ENCODE measurements at places on chromosomes 3 and 15. TPM values are rescaled to one million over a fixed set of nuclear protein-coding genes. Genes with fewer than 3 reads are reported as not detected.

Gene TERC
- total RNA-seq: 48.5 TPM

DNA sequence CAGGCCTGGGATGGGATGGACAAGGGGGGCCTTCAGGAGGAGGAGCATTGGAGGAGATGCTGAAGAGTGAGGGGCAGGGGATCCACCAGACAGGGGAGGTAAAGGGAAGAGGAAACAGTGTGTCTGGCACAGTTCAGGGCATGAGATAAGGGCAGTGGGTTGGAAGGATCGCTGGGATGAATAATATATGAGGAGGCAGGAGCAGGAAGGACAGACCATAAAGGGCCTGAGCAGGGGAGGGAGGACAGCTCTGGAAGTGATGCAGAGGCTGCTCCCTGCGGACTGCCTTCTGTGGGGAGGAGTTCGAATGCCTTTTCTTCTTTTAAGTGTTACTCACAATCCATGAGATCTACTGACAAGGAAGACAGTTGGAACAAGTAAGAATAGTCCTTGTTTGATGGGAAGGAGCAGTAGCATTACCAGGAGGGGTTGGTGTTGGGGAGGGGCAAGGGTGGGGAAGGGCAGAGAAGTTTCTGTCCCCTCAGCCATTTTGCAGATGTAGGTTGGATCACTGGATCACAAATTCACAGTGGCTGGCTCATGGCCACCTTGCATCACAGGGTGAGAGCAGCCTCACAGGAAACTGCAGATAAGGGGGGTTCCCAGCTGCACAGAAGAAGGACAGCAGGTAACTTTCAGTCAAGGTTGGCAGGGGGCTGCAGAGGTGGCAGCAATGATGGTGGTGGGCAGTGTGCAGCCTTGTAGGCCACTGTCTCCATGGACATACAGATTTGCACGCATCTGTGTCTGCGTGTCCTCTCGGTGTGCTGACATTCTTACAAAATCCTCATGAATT is 91.9 kb upstream of the SNRPN start:
- no peak for DNase-seq

Gene JAGN1
- 25.6 TPM for total RNA-seq

Gene SOX14
- 0.70 TPM for total RNA-seq

DNA sequence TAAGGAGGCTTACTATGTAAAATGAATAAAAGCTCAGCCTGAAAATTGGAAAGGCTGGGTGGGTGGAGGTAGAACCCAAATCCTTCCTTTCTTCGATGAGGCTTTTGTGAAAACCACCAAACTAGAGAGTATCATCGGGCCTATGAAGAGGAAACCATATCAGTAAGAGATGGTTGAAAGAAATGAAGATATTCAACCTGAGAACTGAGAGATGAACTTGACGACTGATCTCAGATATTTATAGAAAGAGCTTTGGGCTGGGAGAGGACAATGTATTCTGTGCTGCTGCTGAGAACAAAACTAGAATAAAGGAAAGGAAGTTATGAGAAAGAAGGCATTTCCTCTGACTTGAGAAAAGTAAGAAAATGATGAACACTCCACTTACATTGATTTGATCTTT is 236.6 kb downstream of the KCNH8 start:
- DNase-seq: no peak

GRCh38 chr3:150256318-150256717 is 151.8 kb upstream of the TSC22D2 start:
- no peak for DNase-seq

DNA sequence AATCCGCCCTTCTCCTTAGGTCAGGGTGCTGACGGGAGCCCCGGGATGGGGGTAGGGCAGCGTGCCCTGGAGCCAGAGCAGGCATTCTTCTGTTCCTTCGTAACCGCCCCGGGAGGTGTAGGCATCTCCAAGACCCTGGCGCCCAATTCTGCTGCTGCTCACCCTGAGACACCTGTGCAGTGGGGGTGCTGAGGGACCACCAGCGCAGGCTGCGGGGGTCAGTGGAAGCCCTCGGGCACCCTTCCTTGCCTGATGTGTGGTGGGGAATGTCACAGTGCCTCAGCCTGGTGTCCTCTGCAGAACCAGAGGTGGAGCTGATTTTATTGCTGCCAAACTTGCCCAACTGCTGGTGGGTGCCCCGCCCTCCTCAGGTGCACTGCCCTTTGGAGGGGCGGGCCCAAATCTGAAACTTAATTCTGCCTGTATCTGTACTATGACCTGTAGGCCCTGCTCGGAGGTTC is 7.3 kb downstream of the CSK start:
- no peak for DNase-seq

Gene MKRN3
- total RNA-seq: not detected

DNA sequence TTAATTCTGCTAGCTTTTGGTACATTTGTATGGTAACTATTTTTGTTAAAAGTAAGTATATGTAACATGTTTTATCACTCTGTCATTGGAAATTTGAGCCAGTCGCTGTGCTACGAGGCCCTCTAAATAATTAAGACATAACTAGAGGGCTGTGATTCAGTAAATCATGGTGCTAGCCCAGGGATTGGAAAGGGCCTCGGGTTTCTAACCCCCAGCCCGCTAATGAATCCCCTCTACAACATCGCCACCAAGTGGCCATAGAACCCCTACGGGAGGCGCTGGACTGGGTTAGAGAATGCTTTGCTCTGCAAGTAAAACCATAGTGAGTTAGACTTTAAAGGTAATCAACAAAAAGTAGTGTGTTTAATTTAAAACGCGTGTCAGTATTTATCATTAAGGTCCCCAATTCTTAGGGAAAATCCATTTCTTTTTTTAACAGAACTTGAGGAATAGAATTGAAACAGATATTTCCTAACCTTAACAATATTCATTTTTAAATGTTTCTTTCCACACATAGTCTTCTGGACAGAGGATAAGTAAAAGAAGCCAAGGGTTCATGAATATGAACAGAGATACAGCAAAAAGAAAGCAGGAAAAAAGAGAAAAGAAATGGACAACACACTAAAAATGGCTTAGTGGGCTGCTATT is 744.7 kb downstream of the EPHA3 start:
- peak; percentile 86 for DNase-seq

DNA sequence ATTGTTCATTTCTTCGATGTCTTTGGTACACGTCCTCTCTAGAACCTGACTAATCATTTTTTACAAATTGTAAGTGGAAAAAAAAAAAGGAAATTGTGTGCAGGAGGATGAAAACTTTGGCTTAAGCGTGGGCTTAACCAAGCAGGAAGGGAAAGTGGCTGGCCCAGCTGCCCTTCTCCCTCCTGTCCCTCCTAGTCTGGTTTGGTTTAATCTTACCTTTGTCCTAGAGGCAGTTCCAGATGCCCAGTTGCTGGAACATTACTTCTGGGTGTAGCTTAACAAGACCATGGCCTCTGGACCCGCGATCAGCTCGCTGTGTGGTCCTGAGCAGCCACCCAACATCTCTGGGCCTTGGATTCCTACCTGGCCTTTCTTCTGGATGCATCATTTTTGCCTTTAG is 15.4 kb downstream of the PAQR5 start:
- DNase-seq: no peak

- peak; percentile 85 for DNase-seq
Observed at GRCh38 chr3:134374791-134375581, 739 bp upstream of the AMOTL2 start.

Gene BFSP2
- not detected for total RNA-seq

Gene GOLGA8M
- 0.39 TPM for total RNA-seq

Gene SLC9C1
- total RNA-seq: 2.5 TPM

DNA sequence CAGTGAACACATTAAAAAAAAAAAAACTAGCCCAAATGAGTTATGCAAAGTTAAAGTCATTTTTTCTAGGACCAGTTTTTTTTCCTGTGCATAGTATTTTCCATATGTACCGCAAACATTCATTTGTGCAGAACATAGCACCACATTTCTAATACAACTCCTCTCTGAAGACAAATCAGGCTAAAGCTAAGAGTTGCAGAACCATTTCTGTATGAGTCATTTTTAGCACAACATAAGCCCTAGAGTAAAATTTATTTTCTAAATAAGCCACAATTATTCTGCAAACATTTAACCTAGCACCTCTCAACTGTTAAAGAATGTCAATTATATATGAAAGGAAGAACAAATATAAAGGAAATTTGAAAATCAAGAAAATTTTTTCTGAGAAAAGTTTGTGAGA is 375.8 kb downstream of the TIGIT start:
- DNase-seq: no peak

DNA sequence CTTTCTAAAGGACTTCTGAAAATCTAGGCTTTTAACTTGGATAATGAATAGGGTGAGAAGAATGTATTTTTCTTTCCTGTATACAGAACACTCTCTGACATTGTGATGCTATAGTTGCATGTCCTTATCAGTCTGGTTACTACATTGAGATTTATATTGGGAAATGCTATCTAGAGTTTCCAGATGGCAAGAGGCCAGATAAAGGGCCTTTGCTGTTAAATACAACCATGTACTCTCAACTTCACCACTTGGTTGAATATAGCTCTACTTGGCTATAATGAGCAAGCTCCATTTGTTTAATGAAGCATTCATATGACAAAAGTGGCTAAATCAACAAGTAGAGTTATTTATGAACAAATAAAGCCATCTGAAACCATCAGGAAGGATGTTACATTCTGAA is 91.0 kb downstream of the IGSF11 start:
- no peak for DNase-seq

DNA sequence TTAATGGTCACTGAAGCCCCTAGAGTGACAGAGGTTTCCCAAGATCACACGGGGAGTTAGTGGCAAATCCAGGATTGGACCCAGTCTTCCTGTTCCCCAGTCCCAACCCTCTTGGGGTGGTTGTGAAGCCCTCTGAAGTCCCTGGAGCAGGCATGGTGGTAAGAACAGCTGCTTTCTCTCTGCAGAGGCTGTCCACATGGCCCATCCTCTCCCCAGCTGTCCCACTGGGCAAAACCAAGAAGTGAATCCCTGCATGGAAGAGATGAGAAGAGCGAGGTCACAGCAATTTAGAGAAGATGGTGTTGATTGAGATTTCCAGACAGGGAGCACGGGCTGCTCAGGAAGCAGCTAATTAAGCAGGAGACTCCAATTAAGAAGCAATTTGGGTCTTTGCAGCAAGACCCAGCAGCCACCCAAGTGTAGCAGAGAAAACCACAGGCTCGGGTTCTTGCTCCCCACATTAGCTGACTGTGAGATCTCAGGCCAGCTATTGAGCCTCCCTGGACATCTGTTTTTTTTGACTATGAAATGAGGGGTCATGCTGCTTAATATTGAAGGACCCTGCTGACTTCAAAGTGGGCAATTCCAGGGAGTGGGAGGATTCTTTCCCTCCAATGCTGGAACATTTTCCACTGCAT is 14.8 kb upstream of the HDAC11 start:
- no peak for DNase-seq

DNA sequence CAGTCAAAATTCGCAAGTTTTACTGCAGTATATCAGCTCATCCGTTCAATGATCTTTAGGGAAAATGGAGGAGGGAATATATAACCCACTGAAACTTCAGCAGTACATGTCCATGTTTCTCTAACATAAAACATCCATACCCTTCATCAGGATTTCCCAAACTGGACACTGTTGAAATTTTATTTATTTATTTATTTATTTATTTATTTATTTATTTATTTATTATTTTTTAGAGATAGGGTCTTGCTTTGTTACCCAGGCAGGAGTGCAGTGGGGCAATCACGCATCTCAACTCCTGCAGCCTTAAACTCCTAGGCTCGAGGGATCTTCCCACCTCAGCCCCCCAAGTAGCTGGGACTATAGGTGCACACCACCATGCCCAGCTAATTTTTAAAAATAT is 14.8 kb upstream of the HLTF start:
- no peak for DNase-seq

Gene SLC51A
- total RNA-seq: 8.4 TPM

Gene ITIH1
- 0.69 TPM for total RNA-seq

Gene ERC2
- total RNA-seq: 23.5 TPM

- DNase-seq: no peak
Observed at GRCh38 chr3:37807749-37808148, 53.9 kb upstream of the CTDSPL start.

Gene SKOR1
- total RNA-seq: 0.11 TPM

DNA sequence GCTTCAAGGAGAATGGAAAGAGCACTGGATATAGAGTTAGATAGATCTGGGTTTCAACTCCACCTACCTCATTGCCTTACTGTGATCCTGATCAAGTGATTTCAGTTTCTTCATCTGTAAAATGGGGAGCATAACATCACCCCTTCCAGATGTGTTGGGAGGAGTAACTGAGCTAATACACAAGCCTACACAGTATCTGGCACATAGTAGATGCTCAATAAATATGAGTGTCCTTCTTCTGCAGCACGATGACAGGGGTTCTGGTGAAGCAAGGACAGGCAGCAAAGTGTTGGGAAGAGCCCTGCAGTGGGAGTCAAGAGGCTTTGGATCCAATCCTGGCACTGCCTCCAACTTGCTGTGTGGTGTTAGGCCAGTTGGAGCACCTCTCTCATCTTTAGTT is 270.0 kb downstream of the UACA start:
- no peak for DNase-seq

GRCh38 chr15:92471288-92471687 is 77.6 kb downstream of the ST8SIA2 start:
- DNase-seq: no peak

GRCh38 chr3:42711491-42712343 is 9.1 kb upstream of the HHATL start:
- DNase-seq: peak; percentile 9

GRCh38 chr3:147688868-147689267 is 279.7 kb downstream of the ZIC1 start:
- no peak for DNase-seq

Gene EPHA6
- 2.1 TPM for total RNA-seq

GRCh38 chr3:47813551-47814177 is 10.7 kb downstream of the DHX30 start:
- DNase-seq: no peak

GRCh38 chr3:98827221-98827920 is 64.2 kb downstream of the ST3GAL6 start:
- no peak for DNase-seq

Gene TMOD3
- total RNA-seq: 38.8 TPM

Gene ANKRD34C
- not detected for total RNA-seq

GRCh38 chr3:194633349-194634004 is at the start of gene TMEM44:
TMEM44 (minus strand) TSS chr3:194633419; CDS start chr3:194633215, 204 bp downstream.
- DNase-seq: peak; percentile 82

- no peak for DNase-seq
Observed at GRCh38 chr3:186053954-186054791, 54.7 kb downstream of the ETV5 start.

DNA sequence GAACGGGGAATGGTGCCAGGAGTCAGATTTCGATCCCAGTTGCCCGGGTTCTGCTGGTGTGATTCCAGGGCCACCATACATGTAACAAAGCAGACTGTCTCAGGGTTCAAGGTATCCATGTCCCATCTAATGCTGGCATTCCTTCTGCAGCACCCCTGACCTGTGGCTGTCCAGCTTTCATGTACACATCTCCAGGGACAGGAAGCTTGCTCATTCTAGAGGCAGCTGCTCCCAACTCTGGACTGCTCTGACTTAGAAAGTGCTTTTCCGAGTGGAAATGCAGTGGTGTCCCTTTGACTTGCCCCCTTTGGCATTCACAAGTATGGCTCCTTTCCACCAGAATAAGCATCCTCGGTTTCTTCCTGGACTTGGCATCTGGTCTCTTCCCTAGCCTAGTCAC is 30.9 kb downstream of the PML start:
- no peak for DNase-seq

Measured in WTC11 (cell line).